Transverse colon (tissue), 4 donors: ENCODE measurements at places on chromosomes 5 and 9. TPM values are rescaled to one million over a fixed set of nuclear protein-coding genes. Genes with fewer than 3 reads are reported as not detected.

ENTREP1 gene
- 3.0 TPM for total RNA-seq

PROB1 gene
- total RNA-seq: 0.55 TPM

TICAM2 gene
- not detected for total RNA-seq

GABBR2 gene
- total RNA-seq: not detected

DPH7 gene
- total RNA-seq: 29.1 TPM

CSF1R gene
- total RNA-seq: 15.2 TPM

GRCh38 chr5:139543423-139543991 is 17.6 kb upstream of the UBE2D2 start:
- DNase-seq: peak; percentile 81

DNA sequence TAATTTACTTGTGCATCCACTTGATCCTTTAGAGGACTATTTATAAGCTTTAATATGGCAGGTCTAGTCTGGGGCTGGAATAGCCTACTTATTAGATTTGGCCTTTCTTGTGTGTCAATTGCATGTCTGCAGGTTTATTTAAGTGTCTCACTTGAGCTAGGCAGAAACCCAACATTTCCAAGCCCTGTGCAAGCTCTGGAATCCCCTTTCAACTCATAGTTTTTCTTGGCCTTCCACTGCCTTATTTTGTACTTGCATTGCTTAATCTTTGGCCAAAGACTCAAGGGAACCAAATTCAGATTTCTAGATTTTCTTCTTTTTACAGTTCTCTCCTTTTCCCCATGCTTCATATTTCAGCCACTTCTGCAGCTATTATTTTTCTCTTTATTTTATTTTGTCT is 102.4 kb upstream of the RFX3 start:
- no peak for DNase-seq

- DNase-seq: no peak
Measured at GRCh38 chr5:654071-654778, 38.9 kb downstream of the TPPP start.

GRCh38 chr5:108417166-108417670 is 35.3 kb upstream of the FBXL17 start:
- DNase-seq: no peak

DNA sequence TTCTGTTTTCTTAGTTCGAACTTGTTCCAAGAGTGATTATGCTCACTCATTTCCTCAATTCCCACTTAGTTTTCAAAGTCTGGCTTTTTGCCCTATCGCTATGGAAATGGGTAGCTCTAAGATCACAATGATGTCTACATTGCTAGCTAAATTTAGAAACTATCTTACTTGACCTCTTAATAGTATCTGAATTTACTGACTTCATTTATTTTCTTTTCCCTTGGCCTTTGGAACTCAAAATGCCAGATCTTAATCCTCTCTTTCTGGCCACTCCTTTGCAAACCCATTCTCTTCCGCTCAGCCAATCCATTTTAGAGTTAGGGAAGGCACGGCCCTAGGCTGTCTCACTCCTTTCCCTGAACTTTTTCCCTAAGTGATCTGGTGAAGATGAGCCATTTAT is 137.0 kb downstream of the FER start:
- DNase-seq: no peak

GRCh38 chr9:92988215-92988768 is 41.0 kb downstream of the FGD3 start:
- DNase-seq: no peak

DNA sequence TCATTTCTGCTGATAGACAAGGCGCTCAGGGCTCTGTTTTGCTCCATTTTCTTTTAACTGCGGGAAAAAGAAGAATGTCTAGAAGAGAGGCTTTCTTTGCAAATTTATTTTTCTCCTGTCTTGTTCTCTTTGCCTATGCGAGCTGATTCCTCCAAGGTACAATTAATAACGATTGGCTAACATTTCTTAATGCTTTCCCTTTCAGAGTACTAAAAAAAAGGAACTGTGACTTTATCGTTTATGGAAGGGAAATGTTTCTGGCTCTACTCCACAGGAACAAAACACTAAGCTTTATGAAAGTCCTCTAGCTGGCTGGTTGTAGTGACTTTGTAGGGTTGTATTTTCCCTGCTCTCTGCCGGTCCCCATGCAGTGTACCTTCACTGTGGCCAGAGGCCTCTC is 11.7 kb downstream of the NSG2 start:
- DNase-seq: no peak

DNA sequence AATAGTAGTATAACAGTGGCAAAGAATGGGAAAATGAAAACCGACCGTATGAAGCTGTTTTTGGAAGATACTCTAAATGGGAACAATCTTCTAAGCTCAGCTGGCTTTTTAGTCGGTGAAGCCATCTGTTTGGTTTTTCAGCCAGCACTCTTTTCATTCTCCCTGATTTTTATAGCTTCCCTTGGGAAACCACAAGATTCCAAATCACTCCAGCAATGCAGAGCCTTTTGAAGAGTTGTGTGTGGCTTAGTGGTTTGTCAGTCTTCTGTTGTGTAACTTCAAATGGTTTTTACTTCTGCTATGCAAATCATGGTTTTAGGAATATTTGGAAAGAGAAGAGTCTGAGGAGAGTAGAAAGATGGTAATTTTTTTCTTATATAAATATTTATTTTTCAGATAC is 180.7 kb downstream of the KDM4C start:
- DNase-seq: no peak

- DNase-seq: no peak
Measured at GRCh38 chr5:11363631-11364178, 540.5 kb downstream of the CTNND2 start.
